ENCODE measurements at places on chromosomes 12 and 14.

DNA sequence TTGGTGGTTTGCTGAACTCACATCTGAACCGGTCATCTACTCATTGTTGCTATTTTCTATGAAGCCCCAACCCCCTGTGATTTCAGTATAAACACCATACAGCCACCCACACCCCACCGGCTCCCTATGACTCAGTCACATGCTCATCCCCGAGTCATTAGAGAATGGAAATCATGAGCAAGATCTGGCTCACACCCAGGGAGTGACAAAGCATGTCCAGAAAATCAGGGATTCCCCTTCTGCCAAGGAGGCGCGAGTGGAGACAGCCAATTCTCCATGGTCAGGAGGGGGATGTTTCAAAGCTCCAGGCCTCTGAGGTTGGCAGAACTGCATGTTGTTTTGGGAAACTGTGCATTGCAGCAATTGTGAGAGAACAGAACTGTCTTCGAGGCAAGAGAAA lies 657.5 kb upstream of the TBX3 start:
- no peak for ATAC-seq

DNA sequence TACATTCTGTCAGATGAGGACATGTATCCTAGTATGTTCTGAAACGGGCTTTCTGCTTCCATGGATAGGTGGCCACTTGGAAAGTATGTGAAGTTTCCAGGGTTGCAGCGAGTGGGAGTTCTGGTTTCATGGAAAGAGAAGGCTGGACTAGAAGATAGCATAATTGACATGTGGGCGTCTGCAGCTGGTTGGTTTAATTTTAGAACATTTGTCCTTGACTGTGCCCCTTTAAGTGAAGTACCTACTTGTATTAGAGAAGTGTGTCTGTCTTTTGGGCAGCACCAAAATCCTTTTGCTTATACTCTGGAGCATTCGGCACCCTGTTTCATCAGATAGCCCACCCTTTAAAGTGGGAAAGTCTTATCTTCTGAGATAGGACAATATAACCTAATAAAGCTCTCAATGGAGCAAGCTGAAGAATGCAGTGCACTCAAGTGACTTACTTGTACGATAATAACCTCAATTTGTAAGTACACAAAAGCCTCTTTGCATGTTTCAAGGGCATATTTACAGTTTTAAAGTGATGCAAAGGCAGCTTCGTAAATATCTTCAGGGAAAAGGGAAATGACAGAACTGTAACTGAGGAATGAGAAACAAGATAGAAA lies 35.2 kb downstream of the NTN4 start:
- no peak for ATAC-seq

GRCh38 chr14:96056509-96057422 lies 17.6 kb downstream of the C14orf132 start:
- ATAC-seq, result no peak

GRCh38 chr14:39704594-39704993 lies 272.4 kb upstream of the FBXO33 start:
- ATAC-seq, result no peak

- ATAC-seq, result no peak
Measured at GRCh38 chr14:97640031-97640430, 842.8 kb downstream of the VRK1 start.

All from activated T-helper 17 cell treated with anti-CD3 and anti-CD28 coated beads, Interleukin-2, amount 50 U/mL, for 72 hours (primary cell).